Activated CD4-positive, alpha-beta T cell treated with anti-CD3 and anti-CD28 coated beads for 1 hour (primary cell): ENCODE measurements at places on chromosomes 3 and 15.

DNA sequence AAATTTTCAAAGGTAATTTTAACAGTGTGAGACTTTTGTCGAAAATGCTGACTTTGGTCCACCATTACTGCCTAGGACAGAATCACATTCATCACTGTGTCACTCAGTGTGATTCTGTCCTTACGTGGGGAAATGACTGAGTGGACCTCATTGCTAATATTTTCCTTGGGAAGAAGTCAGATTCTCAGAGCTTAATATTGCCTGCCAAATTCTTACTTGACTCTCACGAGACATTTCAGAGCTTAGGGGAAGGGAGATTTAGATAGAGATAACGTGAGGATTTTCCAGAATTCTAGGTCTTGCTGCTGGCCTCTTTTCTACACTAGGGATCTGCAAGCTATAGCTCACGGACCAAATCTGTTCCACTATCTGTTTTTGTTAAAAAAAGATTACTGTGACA is 270.4 kb downstream of the SUCLG2 start:
- DNase-seq, result no peak

DNA sequence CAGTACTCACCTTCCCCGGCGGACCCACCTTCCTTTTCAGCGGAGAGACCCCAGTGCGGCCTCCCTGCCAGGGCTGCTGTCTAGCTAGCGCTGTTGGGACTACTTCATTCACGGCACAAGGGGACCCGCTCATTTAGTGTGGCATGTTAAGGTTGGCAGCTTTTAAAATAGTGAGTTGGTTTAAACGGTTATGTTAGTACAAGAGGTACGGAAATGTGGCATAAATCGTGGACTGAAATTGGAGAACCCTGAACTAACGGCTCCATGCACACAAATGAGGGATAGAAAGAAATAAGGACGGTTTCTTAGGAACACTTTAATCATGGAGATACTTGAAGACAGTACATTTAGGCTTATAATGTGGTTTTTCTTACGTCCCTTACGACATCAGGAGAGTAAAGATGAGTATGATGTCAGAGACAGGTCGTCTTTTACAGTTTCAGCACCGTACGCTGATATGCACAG is 752 bp downstream of the CEP63 start:
- DNase-seq, result no peak

DNA sequence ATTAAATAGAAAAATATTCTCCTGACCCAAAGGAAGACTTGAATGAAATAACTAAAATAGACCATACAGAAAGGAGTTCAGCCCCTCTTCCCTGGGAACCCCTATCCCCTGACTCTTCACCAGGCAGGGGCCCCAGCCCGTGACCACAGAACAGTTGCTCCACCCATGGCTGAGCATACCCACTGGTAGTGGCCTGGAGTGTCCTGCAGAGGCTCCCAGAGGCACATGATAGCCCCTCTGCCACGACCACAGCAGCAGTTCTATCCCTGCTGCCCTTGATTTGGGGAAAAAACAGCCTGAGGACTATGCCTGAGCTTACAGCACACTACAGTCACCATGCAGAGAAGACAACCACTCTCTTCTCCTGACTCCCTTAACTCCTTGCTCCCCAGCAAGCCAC is 31.8 kb downstream of the TTC14 start:
- no peak for DNase-seq

- no peak for DNase-seq
Measured at GRCh38 chr3:4693620-4694019, 200.5 kb downstream of the ITPR1 start.

DNA sequence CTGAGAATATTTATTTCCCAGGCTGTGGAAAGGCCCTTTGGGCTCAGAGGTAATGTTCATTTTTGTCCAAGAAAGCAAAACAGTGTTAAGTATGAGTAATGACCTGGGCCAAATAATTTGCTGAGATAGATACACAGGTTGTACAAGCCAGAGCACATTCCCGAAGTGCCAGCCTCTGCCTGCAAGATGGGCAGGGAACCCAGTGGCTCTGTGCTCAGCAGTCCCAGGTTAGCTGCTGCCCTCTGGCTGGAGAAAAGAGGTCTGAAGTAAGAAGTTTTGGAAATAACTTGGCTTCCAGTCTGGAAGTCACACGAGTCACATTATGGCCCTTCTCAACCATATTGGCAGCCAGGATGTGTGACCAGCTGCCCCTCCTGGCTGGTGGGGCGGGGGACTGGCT is 20.2 kb downstream of the MYZAP start:
- no peak for DNase-seq

DNA sequence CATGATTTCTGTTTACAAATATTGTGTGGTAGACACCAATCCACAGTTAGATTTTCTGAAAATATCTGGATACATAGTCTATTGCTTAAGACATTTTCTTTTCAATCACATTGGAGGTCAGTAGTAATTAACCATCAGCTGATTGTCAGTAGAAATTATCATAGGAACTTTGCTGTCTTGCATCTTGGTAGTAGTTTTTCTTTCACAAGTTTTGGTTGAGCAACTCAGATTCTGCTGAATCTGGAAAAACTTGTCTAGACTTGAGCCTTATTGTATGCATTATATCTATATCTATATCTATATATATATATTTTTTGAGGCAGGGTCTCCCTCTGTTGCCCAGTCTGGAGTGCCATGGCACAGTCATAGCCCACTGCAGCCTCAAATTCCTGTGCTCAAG is 4.0 kb downstream of the RAB11A start:
- DNase-seq, result no peak

- no peak for DNase-seq
Measured at GRCh38 chr3:141103067-141103466, 51.9 kb downstream of the SPSB4 start.

- no peak for DNase-seq
Measured at GRCh38 chr3:194257916-194258668, 93.0 kb downstream of the CPN2 start.

- no peak for DNase-seq
Measured at GRCh38 chr3:52059781-52060180, 3.4 kb upstream of the DUSP7 start.

GRCh38 chr3:141457624-141458236 is 29.1 kb upstream of the RASA2 start:
- no peak for DNase-seq

- DNase-seq, result no peak
Measured at GRCh38 chr3:146640955-146641867, 36.1 kb upstream of the PLSCR5 start.

GRCh38 chr3:4061783-4062360 is 241.3 kb upstream of the SETMAR start:
- no peak for DNase-seq
